ENCODE measurements at places on chromosomes 11 and 22.

- no peak for DNase-seq
Observed at GRCh38 chr11:120270386-120270785, 30.4 kb downstream of the POU2F3 start.

- DNase-seq = no peak
Observed at GRCh38 chr22:44925465-44926123, 84.2 kb downstream of the PHF21B start.

DNA sequence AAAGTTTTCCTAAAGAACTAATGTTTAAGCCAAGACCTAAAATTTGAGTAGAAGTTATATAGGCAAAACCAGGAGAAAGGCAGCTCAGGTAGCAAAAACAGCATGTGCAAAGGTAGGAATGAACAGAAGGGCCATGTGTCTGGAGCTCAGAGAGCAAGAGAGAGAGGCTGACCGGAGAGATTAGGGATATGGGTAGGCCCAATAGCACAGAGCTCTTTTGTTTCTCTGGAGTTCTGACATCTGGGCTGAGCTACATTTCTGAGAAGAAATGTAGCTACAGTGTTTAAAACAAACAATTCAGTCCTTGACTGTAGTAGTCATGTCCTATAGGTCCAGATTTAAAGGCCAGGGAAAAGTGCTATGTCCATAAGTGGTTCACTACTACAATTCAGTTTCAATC is 4.5 kb downstream of the C11orf97 start:
- no peak for DNase-seq

GRCh38 chr11:69000831-69001242 is 12.2 kb downstream of the MRGPRF start:
- no peak for DNase-seq

GRCh38 chr11:95102733-95103132 is 13.1 kb downstream of the ENDOD1 start:
- DNase-seq = no peak

DNA sequence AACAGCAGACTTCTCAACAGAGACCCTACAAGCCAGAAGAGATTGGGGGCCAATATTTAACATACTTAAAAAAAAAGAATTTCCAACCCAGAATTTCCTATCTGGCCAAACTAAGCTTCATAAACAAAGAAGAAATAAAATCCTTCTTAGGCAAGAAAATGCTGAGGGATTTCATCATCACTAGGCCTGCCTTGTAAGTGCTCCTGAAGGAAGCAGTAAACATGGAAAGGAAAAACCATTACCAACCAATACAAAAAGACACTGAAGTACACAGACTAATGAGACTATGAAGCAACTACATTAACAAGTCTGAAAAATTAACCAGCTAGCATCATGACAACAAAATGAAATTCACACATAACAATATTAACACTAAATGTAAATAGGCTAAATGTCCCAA is 947.9 kb upstream of the CHORDC1 start:
- no peak for DNase-seq

DNA sequence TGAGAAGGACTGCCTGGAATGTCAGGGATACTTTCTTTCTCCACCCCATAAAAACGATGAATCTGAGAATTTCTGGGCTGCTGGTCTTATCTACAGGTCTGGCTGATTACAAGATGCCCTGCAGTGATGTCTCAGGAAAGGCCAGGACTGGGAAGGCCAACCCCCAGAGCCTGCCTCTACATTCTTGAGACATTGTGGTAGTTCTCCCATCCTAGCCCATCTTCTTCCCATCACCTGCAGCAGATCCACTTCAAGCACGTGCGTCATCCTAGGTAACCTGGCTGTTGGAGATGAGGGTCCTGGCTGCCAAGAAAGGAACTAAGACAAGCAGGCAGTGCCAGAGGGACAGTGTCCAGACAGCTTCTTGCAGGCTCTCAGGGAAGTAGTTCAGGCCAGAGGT is 44.1 kb upstream of the E2F8 start:
- no peak for DNase-seq

DNA sequence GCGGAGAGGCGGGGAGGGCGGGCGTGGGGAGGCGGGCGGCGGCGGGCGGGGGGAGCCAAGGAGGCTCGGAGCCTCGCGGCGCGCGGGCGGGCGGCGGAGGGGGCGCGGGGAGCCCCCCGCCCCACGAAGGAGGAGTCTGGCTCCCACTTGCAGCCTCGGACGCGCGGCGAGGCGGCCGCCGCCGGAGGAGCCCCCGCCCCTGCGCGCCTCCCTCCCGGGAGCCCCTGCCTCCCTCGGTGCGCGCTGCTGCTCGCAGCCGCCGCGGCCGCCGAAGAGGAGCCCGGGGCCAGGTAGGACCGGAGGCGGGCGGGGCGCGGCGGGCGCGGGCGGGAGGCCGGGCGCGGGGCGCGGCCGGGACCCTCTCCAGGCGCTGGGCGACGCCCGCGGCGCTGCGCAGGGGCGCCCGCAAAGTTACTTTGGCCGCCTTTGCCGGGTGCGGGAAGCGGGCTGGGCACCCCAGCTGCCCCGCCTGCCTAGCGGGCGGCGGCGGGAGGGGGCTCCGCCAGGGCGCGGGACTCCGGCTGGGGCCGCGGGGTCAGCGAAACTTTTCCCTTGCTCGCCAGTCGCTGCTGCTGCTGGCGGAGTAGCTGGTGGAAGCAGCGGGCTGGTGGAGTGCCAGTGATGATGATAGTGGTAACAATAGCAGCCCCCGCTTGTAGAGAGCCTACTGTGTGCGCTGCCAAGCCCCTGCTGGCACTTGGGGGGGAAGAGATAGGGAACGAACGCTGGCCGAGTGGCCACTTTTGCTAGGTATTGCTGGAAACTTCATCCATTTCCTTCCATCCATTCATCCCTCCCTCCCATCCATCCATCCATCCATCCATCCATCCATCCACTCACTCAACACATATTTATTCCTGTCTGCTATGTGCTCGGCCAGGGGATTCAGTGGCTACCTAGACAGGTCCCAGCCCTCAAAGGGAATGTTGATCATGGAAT is at the start of gene MPPED1:
TSS of gene MPPED1 (plus strand) at position 146 of the 939 bp plus-strand sequence. CDS start 12,972 bp downstream, outside the sequence.
- no peak for DNase-seq

DNA sequence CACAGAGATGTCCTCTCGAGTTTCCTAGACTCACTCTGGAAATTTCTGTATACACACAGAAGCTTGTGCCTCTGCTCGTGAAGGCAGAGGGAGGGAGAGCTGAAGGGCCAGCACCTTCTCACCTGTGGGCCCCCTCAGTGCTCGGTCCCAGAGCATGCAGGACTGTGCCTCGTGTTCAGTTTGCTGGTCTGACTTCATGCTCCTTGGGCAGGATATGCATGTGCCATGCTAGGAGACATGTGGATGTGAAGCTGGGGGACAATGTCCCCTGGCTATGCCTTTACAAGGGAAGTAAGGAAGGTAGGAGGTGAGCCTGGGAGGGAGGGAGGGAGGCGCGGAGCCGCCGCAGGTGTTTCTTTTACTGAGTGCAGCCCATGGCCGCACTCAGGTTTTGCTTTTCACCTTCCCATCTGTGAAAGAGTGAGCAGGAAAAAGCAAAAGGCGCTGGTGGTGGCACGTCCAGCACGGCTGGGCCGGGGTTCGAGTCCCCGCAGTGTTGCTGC is 22.6 kb downstream of the NEAT1 start:
- no peak for DNase-seq

DNA sequence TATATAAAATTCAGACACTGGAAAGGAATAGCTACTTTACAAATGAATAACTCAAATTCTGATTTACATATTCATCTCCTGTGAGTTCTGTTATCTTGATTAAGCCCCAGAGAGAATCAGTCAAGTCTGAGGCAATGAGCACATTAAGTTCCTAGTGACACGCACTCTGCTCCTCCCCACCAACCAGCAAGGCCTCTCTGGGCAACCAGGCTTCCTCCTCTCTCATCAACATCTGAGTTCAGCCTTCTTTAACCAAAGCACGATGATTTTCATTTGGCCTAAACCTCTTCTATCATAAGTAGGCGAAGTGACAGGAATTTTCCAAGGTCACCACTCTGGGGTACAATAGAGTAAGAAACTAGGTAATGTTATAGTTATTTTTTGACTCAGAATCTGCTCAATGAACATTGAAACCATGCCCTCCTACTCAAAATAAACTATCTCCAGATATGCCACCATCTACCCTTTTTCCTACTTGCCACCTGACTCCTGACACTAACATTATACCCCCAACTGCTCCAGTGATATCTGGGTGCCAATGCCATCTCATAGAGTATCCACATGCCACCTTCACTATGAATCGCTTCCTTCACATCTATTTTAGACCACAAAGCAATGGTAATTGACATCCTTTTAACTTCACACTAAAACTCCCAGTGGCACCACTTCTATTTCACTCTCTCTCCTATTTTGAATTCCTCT is 114.8 kb downstream of the FAM76B start:
- DNase-seq = no peak

- DNase-seq = no peak
Observed at GRCh38 chr22:30627471-30627870, 8.1 kb upstream of the SLC35E4 start.

Measured in thymus (tissue), 14 donors.